ENCODE measurements at places on chromosomes 12 and 14.

GRCh38 chr14:76710056-76711010, 50.9 kb upstream of the VASH1 start:
- DNase-seq = no peak

DNA sequence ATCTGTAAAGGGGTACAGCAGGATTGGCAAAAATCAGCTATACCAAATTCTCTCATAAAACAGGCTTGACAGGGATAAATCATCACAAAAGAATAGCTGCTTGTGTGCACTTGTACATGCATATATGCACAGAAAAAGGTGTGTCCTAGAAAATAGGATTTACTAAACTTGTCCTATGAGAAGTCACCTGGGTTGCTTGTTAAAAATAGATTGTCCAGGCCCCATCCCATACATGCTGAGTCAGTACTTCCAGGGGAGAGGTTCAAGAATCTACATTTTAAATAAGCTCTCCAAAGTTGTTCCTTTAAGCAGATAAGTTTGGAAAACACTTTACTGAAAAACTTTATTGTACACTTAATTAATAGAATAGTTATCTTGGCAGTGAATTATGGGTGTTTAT, 123.1 kb downstream of the ANO6 start:
- no peak for DNase-seq

DNA sequence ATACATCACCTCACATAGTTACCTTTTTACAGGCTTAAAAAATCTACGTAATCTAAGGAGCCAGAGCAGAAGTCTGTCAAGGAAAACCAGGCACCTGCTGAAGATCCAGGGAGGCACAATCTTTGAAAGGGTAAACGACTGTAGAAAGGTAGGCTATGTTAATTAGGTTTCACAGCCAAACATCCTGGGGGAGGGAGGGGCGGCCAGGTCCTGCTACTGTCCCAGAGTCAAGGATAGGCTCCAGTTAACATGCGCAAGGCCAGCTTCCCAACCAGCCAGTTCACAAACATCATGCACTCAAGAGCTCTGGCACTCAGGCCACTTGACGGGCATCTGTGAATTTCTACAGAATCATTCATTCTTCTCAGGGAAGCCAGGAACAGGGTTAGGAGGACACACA, 22.9 kb downstream of the NIN start:
- DNase-seq = no peak

DNA sequence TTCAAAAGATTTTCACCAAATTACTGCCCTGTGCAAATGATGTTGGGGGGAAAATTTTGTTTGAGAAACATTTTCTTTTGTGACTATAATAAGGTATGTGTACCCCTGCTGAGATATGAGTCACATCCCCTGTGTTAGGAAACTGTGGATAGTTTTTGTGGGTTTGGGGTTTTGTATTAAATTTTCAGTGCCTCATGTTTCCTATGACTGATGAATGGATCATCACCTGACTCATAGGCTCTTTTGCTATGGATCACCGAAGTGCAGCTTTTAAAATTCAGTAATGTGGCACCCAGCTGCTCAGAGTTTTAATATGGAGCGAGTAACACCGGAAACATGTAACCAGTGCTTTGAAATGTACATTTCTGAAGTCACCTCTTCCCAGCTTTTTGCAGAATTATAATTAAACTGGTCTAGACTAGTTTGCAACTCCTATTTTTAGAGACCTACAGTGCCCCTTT, 167.4 kb upstream of the HMGA2 start:
- peak; percentile 67 for DNase-seq

GRCh38 chr14:75258079-75258802, 20.4 kb upstream of the FOS start:
- DNase-seq = peak; percentile 39

DNA sequence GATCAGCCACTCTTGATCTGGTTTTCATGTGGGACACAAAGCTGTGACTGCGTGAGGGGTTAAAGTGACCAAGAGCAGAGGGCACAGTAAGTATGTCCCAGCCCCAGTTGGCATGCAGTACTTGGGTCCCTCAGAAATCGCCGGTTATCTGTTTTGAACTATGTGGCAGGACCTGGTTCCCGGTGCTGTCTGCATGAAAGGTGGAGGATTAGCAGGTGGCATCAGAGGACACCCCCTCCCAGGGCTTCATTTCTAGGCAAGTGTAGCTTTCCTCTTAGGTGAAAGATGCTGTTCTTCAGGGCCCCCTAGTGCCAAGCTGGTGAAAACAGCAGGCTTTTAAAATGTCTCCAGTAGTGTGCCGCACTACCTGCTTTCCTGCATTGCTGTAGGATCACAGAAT, 57.1 kb downstream of the ATG14 start:
- DNase-seq = no peak

GRCh38 chr12:113048716-113049127, 7.8 kb upstream of the DTX1 start:
- DNase-seq = peak; percentile 30

GRCh38 chr12:131830335-131830913, 2.2 kb downstream of the MMP17 start:
- peak; percentile 91 for DNase-seq

- no peak for DNase-seq
Measured at GRCh38 chr12:23899434-23899833, 50.0 kb downstream of the SOX5 start.

GRCh38 chr12:18975933-18976332, 153.6 kb upstream of the PLEKHA5 start:
- no peak for DNase-seq

GRCh38 chr14:60670989-60671388, 21.7 kb upstream of the SIX1 start:
- DNase-seq = no peak

DNA sequence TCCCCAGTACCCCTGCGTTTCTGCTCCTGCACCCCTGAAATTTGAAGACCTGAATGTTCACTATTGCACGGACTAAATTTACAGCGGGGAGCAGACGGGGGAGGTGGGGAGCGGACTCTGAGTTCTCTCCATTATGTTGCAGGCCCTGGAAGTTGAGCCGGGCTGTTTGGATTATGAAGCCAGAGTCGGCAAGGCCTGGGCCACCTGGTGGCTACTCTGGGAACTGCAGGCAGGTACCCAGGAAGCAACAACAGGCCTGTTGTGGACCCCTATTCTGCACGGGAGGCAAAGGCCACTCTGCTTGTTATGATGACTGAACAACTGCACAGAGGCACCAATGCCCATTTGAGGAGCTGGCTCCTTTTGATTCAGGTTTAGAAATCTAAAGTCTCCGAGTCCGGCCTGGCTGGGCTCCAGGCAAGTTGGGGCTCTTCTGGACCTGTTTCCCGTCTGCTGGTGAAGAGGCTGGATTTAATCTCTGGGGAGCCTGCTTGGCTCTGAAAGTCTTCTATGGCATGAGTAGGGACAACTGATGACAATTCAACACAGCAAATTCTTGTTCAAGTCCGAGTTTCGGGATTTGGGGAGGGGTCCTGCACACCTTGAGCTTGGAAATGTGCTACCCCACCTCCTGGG, 34.1 kb upstream of the FAM181A start:
- peak; percentile 44 for DNase-seq
